ENCODE measurements at places on chromosomes 5 and 9.
A peak's percentile ranks its signal among the peaks of the same experiment; 100 is the strongest.

GRCh38 chr9:128946571-128947276 is 679 bp downstream of the DOLK start:
- DNase-seq: no peak

DNA sequence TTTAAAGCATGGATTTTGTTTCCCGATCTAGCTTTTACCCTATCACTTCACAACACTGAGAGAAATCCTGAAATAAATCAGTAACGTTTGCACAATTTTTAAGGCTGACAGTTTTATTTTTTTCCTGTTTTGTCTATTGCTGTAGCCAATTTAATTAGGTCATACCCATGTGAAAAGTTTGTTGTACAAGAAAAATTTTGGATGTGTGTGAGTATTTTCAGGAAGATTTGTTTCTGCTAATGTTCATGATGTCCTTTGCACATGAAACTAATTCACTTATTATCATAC is 237.8 kb downstream of the ARRDC3 start:
- DNase-seq: no peak

DNA sequence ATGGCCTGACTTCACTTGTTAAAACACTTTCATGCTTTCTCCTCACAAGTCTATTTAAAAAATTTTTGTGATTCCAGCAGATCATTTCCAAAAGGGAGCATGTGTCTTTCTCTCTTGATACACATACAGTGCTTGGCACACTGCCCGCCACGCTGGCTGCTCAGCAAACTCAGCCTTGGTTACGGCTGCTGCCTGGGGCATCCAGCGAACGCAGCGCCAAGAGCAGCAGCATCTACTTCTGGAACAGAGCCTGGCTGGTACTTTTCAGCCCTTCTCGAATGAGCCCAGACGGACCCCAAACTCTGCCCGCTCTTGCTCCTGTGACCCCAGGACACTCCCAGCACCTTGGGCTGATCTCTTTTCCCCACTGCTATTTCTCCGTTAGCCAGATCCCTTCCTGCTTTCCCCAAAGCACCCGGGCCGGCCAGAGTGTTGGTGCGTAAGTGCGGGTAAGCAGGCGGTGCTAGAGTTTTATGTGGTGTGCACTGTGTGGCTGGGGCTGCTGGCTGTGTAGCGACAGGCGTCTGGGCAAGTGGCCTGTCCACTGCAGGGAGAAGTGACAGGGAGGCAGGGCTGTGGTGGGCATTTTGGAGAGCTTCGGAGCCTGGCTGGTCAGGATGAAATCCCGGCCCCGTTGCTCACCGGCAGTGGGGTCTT is 73.2 kb downstream of the SH3PXD2B start:
- no peak for DNase-seq

GRCh38 chr5:14112998-14113652 is 30.0 kb upstream of the TRIO start:
- no peak for DNase-seq

DNA sequence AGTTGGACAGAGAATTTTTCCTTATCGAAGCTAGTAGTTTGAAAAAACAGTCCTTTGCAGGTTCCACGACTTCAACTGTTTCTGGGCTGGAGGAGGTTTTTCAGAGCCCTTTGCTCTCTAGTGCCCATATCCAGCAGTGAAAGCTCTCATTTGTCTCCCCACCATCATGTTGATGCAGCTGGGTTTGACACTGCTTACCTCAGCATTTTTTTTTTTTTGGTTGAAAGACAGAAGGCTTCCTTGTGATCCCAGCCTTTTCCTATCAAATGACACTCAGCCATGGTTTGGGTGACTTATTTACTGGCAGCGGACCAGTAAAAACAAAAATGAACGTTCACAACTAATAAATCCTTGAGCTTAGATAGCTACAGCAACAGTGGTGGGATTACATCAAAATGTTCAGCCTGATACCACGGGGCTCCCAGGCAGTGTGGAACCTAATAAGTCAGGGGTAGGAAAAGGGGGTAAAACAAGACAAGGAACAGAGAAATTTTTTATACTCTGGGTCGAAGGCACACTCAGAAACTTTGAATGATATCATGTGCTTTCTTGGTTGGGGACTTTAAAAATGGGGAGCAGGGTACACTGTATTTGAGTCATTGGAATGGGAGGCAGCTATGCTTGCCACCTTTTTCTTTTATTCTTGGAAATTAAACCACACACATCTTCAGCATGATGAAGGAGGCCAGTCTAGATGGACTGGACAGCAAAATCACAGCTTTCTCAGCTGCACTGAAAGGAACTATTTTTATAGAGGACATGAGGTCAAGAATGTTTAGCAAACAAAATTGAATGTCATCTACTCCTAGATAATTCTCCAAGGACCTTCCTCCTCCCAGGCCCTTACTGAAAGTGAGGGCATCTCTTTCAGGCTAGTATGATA is 308.9 kb upstream of the MPDZ start:
- no peak for DNase-seq

GRCh38 chr5:68659881-68660280 is 433.9 kb upstream of the SLC30A5 start:
- no peak for DNase-seq

GRCh38 chr5:55668356-55668755 is 43.8 kb downstream of the SLC38A9 start:
- DNase-seq: peak; percentile 6
